NCI-H82 (cell line): ENCODE measurements at places on chromosomes 11 and 22.

DNA sequence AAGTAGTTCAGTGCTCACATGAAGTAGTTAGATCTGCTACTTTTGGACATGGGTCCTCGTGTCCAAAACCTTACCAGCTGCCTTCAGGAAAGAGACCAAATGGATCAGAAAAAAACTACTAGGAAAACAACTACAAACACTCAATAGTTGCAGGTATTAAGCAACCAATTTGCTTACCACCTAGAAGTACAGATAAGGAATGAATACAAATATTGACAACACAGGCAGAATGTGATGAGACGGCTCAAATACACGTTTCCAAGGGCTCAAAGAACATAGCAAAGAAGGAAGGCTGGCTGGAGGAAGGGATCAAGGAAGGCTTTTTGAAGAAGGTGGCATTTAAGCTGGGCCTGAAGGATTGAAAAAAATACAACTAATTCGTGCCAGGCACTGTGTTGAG, 41.8 kb downstream of the NRXN2 start:
- DNase-seq: no peak

DNA sequence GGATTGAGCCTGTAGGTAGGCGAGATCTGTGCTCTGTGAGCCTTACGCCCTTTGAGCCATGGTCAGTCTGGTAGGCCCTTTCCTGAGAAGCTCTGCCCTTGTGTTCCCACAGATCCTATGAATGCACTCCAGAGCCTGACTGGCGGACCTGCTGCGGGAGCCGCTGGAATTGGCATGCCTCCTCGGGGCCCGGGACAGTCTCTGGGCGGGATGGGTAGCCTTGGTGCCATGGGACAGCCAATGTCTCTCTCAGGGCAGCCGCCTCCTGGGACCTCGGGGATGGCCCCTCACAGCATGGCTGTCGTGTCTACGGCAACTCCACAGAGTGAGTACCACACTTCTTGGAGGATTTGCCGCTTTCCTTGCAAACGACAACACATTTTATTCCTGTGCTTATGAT, 47.4 kb downstream of the MED15 start:
- DNase-seq: no peak

GRCh38 chr22:48745842-48746788, 1081.6 kb downstream of the BRD1 start:
- no peak for DNase-seq

DNA sequence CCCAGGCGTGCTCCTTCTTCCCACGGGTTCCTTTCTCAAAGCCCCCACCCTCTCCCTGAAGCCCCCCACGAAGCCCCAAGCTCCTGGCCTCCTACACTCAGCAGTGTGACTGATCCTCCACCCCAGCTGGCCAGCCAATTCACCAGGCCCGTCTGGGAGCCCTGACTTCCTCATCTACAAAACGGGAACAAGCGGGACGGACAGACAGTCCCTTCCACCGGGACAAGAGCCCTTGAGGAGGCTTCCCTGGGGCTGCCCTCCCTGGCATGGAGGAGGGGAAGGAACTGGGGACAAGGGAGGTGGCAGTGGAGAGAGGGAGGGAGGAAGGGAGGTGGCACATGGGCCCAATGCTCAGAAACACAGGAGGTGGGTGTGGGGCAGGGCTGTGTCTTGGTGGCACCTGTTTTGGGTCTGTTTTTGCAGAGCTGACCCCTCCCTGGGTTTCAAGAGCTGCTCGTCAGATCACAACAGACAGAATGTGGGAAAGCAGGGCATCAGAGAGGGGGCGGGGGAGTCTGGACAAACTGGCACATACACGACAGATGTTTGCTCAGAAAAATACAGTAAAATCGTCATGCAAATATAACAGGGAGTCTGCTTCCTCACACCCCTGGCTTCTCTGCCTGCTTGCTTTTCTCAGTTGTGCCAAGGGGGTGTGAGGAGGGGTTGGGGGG, 56.8 kb downstream of the ELFN2 start:
- no peak for DNase-seq

DNA sequence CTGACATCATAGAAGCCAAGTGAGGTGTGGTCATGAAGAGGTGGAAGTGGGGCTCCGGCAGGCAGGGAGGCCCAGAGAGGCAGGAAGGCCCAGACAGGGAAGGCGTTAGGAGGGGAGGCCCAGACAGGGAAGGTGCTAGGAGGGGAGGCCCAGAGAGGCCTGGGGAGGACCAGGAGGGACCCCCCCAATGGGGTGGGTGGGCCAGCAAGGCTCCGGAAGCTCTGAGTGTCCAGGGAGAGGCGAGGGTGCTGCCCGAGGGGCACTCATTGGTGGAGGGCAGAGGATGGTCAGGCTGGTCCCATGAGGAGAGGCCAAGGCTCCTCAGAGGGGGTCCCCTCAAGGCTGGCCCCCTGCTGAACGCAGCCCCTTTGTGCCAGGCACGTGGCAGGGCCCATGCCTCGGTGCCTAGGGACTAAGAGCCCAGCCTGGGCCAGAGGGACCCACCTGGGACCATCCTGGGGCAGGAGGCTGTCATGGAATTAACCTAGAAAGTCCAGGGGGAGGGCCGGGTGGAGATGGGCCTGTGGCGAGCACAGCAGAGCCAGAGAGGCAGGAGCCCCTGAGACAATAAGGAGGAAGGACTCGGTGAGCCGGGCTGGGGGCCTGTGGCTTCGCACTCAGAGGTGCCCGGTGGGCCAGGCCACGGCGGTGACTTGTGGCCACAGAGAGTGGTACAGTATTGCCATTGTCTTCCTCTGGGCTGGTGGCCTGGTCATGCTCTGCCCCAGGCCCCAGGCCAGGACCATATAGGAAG, 12.2 kb downstream of the PHLDA2 start:
- no peak for DNase-seq

- no peak for DNase-seq
These were observed 12.7 kb upstream of the FXYD2 start for GRCh38 chr11:117837070-117837776.

DNA sequence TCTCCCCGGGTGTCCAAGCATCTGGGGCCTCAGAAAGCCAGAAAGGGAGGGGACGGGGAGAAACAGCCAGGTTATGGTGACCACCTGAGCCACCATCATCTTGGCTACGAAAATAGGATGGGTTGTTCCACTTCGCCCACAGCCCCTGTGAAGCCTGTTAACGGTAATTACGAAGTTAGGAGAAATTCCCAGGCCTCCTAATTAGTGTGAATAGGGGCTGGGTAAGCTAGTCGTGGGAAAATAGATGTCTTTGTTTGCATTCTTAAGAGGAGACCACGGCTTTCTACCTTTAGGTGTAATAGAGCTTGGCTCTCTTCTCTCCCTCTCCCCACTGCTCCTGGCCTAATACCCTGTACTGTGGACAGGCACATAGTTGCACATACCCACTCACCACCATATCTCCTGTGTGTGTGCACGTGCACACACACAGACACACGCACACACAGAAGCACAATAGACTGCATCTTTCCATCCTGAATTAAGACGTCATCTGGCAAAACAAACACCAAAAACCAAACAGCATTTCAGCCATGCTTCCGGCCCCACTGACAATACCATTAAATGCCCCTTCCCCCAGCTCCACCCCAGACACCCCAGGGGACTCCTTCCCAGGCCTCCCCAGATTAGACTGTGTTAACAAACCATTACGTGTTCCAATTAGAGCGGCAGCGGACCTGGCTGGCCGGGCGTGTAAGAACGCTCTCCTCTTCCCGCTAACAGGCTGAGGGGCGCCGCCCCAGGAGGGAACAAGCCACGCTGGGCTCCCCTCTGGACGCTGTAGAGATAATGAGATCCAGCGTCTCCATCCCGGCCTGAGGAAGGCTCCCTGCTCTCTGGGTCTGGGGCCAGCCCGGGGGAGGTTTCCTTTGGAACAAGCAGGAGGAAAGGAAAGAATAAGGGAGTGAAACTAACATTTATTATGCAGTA, 72.8 kb downstream of the TP53I11 start:
- no peak for DNase-seq

GRCh38 chr11:113077379-113077778, 116.2 kb downstream of the NCAM1 start:
- DNase-seq: no peak

DNA sequence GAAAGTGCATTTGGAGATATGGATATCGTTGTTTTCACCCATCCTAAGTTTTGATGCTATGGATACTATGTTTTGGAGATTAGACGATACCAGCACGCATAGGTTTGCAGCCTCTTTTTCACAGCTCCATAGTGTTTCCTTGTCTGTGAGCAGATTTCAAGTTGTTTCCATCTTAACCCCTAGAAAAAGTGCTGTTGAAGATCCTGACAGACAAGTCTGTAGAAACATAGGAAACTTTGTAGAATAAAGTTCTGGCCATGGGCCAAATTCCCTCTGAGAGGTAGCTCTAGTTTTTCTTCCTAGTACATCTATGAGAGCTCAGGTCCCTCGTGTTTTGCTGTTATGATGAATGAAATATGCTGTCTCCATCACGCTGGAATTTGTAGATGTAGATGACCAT, 32.4 kb downstream of the ST3GAL4 start:
- no peak for DNase-seq

GRCh38 chr22:27576413-27576812, 225.1 kb downstream of the MN1 start:
- DNase-seq: no peak

DNA sequence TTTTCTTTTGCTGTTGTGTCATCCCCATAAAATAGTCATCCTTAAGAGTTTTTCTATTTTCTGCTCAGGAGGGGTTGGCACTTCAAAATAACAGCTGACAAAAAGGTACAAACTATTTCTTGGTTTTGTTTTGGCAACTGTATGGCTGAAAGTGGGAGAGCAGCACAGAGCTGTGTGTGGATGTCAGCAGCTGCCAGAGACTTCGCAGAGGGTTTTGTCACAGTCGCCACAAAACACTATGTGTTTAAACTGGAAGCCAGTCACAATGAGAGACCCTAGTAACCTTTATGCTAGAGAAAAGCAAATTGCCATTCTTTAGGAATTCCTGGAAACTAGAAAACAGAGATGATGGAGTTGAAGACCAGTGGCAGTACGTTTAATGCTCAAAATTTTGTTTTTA, 189.6 kb upstream of the CCDC90B start:
- no peak for DNase-seq

DNA sequence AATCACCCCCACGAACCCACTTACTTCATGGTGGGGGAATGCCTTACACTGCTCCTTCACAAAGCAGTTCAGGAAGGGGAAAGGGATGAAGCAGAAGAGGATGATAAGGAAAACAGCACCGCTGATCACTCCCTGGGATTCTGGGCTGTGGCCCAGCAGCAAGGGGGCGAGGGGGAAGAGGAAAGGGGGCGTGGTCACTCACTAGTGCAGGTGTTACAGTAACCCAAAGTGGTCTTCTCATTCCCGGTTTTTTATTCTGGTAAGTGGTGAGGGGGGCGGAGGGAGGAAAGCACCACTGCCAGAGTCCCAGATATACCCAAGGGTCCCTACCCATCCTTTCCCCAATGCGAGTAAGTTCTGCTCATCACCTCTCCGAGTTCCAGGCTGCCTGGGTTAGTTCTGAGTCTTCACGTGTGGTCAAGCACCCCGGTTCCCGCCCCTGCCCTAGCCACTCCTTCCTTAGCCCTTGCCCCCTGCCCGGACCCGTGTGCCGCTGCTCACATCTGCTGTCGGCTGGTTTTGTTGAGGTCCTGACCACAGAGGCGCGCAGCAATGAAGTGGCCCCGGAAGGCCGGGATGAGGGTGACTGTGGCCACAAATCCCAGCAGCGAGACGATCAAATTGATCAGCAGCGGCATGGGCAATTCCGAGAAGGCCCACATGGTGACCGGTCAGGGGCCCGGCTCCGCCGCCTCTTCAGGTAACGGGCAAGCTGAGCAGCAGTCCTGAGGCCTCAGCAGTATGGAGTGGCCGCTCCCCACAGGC, 477 bp downstream of the DPAGT1 start:
- DNase-seq: peak; percentile 49

DNA sequence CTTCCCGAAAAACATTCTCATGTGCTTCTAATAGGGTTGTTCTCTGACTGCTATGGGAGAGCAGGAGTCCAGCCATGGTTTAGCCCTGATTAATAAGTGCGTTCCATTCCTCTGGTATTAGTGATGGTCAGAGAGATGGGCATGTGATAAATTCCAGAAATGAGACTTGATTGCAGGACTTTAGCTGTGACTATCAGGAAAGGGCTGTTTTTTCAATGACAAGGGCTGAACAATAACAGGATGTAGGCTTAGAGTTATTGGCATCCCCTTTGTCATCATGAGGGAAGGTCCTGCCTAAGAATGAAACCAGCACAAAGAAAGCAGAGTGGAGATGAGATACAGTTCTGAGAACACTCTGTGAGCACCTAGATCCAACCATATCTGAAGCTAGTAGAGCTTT, 494.6 kb downstream of the MIAT start:
- no peak for DNase-seq

- peak; percentile 37 for DNase-seq
These were observed 18.0 kb downstream of the FLRT1 start for GRCh38 chr11:64053699-64054098.

DNA sequence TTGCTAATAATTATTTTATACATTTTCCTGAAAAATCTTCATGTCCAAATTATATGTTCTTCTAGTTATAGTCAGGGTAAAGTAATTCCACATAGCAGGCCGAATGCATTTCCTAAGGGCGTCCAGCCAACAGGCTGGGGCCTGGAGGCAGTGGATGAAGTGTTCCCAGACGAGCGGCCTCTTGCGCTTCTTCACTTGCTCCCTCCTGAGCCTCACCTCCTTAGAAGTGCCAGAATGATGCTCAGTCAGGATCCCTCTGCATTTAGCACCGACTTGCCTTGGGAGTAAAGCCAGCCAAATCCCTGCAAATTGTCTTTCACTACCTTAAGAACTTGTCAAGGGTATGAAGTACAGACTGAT, 1.5 kb downstream of the OLFML1 start:
- no peak for DNase-seq

- DNase-seq: no peak
These were observed 18.7 kb downstream of the MUC5AC start for GRCh38 chr11:1176224-1177019.

GRCh38 chr11:31628111-31628510, 118.5 kb downstream of the ELP4 start:
- DNase-seq: peak; percentile 3

DNA sequence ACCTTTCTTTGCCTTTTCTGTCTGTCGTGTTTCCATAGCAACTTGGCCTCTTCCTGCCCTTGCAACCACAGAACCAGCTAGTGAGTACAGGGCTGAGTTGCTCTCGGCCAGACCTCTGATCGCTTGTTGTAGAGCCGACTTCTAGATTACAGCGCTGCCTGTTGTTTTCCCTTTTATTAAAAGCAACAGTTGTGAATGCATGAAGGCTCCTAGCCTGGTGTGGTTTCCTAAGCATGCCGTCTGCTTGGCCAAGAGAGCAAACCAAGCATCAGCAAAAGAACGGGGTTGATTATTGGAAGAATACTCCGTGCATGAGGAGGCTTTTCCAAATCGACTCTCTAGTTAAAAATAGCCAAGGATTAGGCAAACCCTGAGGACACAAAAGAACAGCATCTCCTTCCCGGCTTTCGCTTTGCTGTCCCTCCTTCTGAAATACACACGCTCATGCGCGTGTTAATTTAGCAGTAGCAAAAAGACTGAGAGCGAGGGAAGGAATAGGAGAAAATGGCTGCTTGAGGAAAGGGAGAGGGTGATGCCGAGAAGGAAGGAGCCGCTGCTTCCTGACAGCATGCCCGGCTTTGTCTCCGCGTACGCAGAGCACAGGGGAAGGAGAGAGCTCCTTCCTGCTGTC, 71.5 kb upstream of the TTC12 start:
- no peak for DNase-seq
